HT1080 (cell line): ENCODE measurements at places on chromosomes 16 and 17. TPM values are rescaled to one million over a fixed set of nuclear protein-coding genes. Genes with fewer than 3 reads are reported as not detected.

The TSPOAP1 gene
- 1.8 and 2.3 TPM in 2 replicates for total RNA-seq

The MT1F gene
- total RNA-seq, result not detected in 2 replicates

The SHBG gene
- total RNA-seq, result not detected in 2 replicates

The CMTM1 gene
- total RNA-seq, result 6.5 and 8.7 TPM in 2 replicates

The CHST4 gene
- 0.43 TPM in 1 of 2 replicates, not detected in the other for total RNA-seq

The CASKIN1 gene
- total RNA-seq, result 0.10 and 1.2 TPM in 2 replicates

The MPG gene
- 198 and 210 TPM in 2 replicates for total RNA-seq

The C17orf58 gene
- total RNA-seq, result 30.0 and 34.9 TPM in 2 replicates

The SLFN11 gene
- 16.0 and 18.5 TPM in 2 replicates for total RNA-seq

The HAS3 gene
- 3.4 and 4.1 TPM in 2 replicates for total RNA-seq

The SPAG5 gene
- 84.5 and 93.0 TPM in 2 replicates for total RNA-seq

The IL34 gene
- total RNA-seq, result not detected in 2 replicates

The ALOX12 gene
- not detected in 2 replicates for total RNA-seq

The KRT13 gene
- total RNA-seq, result not detected in 2 replicates

The UBE2G1 gene
- 59.7 and 80.2 TPM in 2 replicates for total RNA-seq

DNA sequence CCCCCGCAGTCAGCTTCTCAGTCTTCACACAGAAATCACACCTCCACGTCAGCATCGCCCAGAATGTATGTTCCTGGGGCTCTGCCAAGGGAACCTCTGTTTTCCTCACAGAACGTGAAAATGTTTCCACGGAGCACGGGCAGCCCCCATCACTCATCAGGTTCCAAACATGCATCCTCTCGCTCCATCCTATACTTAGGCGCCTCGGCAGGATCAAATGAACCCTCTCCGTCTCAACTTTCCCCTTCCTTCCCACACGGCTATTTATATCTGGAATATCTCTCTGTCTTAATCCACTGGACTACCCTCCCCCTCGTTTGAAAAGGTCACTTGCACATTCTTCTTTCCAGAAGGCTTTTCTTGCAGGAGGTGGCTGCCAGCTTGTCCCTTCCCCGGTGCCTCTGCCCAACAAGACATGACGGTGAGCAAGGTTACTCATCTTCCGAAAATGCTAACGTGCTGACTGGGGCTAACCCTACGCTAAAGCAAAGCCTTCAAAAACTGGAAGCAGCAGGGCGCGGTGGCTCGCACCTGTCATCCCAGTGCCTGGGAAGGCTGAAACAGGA is 21.6 kb downstream of the NXN start:
- DNase-seq, result no peak

GRCh38 chr16:21684199-21684598 is 20.4 kb downstream of the OTOA start:
- DNase-seq, result no peak

DNA sequence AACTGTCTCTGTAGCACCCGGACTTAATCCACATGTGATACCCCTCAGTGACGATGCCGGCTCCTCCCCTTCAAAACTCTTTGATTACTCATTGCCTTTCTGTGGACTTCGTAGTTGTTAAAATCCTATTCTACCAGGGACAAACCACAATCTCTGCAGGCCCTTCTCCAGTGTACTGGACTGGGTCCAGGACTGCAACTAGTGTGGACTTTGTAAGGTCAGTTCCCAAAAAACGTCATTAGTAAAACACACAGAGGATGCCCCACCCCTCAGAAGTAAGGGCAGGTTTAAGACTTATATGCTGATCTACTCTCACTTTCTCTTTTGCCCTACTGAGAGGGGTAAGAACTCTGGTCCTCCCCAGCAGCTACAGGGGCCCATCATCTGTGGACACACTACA is 10.5 kb upstream of the NUDT7 start:
- DNase-seq, result peak; percentile 61

GRCh38 chr16:67914758-67915495 is 16.7 kb downstream of the CTRL start:
- DNase-seq, result no peak

DNA sequence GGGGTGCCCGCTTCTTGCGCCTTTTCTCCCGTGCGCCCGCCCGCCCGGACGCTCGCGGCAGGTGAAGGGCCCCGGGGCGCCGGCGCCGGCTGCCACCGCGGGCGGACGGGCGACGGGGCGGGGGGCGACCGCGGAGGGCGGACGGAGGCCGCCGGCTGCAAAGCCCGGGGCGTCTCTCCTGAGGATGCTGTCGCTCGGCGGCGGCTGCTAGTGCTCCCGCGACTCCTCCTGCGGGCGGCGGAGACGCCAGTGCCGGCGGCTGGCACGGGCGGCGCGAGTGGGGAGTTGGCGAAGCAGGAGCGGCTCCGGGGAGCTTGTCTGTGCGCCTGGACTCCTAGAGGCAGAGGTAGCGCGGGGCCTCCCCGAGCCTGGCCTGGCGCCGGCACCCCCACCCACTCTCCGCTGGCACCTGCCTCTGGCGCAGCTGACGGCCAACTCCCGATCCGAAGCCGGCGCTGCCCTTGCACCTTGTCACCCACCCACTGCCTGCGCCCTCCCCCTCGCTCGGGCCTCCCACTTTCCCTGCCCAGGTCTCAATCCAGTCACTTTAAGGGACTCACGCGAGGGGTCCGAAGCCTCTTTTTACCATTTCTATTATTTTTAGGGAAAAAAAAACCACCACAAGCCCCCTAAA is at the start of gene FAM20A:
FAM20A (minus strand) TSS at position 437 of the 634 bp plus-strand sequence. CDS start 701 bp downstream, outside the sequence.
- no peak for DNase-seq

GRCh38 chr17:80224683-80225082 is 4.5 kb downstream of the SLC26A11 start:
- no peak for DNase-seq

- no peak for DNase-seq
Observed at GRCh38 chr17:930258-930657, 49.3 kb downstream of the NXN start.

DNA sequence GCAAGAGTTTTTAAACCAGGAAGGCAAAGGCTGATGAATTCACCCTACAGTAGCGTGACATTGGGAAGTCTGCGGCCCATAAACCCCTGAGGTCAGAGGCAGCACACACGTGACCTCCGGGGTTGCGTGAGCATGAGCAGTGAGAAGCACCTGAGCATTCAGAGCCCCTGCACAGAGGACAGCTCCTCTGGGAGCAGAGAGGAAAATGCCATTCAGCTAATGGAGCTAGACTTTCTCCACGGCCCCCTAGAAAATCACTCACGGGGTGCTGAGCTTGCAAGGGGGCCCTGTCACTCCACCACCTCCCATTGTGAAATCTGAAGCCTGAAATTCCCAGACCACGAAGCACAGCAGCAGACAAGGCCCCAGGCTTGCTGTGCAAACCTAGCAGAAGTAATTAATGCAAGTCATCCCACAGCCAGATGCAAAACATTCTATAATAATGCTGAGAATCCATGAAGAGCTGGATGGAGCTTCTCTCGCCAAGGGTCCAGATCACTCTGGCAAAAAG is 114.9 kb upstream of the RCVRN start:
- DNase-seq, result no peak

DNA sequence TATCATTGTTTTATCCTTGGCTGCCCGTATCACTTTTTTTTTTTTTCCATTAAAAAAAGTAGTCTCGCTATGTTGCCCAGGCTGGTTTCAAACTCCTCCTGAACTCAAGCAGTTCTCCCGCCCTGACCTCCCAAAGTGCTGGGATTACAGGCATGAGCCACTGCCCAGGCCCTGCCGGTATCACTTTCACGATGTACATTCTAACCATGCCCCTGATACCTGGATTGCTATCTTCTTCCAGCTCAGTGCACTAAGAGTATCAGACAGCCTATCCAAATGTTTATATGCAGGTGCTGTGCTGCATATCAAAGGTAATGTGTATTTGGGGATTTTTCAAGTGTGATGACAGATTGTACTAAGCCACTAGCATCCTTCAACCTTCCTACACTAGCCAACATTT is 14.2 kb downstream of the MOSMO start:
- DNase-seq, result no peak

DNA sequence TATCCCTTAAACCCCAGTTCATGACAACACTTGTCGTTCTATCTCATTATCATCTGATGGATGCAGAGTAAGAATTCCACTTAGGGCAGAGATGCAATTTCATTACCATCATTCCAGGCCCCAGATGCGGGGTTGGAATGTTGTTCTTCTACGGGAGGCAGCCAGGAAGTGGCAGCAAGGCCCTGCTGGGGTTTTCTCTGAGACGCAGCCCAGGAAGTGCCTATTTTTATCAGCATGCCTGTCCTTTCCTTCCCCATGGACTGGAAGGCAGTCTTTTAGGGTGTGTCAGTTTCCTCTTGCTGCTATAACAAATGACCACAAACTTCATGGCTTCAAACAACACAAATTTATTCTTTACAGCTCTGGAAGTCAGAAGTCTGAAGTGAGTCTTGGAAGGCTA is 246.6 kb upstream of the DYNLRB2 start:
- DNase-seq, result peak; percentile 74

- DNase-seq, result peak; percentile 50
Observed at GRCh38 chr17:46782250-46782953, 36.1 kb downstream of the WNT3 start.

GRCh38 chr16:30406795-30407101 is 658 bp upstream of the ZNF771 start:
- no peak for DNase-seq

GRCh38 chr16:27452569-27453493 is 50.9 kb downstream of the IL21R start:
- no peak for DNase-seq

DNA sequence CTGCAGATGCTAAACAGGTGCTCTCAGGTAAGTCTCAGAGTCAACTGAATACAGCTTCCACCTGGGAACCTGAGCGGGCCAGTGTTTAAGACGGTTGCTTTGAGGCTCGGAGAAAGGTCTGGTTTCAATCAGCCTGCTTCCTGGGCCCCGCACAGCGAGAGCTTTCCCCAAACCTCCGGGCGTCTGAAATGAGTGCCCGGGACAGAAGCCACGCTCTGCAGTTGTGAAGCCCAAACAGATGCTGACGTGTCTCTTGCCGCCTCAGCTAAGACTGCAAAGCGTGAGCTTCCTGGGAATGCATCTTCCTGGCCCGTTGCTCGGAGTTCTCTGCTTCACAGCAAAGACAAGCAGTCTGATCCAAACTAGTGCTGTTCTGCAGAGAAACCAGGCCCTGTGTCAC is 36.7 kb downstream of the PLXDC1 start:
- DNase-seq, result no peak

DNA sequence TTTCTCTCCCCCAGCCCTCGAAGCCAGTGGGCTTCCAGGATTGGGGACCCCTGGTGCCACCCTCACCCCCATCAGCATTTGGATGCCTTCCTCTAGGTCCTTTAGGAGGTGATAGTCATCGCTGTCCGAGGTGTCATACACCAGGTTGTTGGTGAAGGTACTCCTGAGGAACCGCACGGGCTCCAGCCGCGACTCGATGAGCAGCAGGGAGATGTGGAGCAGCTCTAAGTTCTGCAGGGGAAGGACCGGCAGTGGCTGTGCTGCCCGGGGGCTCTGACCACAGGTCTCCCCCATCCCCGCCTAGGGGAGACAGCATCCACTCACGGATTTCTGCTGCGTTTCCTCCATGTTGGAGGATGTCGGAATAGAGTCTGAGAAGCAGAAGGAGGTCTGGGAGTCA is 962 bp downstream of the CSHL1 start:
- DNase-seq, result no peak

- no peak for DNase-seq
Observed at GRCh38 chr17:63780928-63781327, 7.0 kb downstream of the DDX42 start.

DNA sequence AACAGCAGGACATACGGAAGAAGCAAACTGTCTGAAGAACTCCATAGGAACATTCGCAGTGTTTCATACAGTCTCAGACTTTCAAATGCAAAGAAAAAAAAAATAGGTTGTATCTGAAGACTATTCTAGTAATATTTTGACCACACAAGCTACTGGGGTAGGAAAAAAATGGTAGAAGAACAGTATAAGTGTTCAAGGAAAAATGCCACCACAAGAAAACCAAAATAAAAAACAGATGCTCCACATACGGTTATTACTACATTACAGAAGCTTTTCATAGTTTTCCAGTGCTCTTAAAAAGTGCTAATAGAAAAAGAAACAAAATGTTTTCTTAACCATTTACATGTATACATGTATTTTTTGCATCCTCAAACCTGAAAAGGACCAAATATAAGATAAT is 3.7 kb downstream of the NCOR1 start:
- DNase-seq, result no peak

DNA sequence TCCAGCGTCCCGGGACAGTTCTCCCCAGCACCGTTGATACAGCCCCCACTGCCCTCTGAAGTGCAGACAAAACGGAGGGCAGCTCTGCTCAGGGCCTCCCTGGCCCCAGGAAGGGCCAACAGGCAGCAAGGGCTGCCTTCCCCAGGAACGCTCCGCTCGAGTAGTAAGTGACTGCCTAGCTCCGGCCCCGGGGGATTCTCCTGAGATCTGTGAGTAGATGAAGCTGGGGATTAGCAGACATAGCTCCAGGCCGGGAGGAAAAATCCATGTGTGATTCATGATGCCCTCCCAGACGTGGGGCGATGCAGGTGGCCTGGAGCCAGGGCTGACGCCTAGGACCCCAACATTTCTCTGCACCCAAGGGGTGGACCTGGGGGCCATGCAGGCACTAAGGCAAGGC is 85.3 kb downstream of the ENGASE start:
- DNase-seq, result no peak
